Mesenteric fat pad (tissue), 1 donor: ENCODE measurements at places on chromosomes 13 and 19. TPM values are rescaled to one million over a fixed set of nuclear protein-coding genes. Genes with fewer than 3 reads are reported as not detected.

DNA sequence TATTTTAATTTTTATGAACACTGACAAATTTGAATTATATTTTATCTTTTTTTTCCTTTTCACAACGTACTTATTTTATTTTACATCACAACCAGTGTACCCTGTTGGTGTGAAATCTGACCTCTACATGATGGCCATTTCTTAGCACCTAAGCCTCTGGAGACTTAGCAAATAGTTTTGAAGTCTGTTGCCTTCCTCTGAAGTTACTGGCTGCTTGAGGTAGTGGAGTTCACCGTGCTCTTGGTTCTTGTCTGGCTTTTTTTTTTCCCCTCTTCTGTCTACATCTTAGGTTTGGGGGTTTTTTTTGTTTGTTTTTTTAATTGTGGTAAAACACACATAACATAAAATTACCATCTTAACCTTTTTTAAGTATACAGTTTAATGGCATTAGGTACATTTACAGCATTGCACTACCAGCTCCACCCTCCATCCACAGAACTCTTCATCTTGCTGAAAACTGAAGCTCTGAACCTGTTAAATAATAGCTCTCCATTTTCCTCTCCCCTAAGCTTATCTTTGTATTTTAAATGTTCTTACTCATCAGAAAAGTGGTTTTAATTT, 94.1 kb upstream of the MLNR start:
- DNase-seq, result no peak

The UPK1A gene
- total RNA-seq, result 0.45 TPM

GRCh38 chr13:59413126-59413525, 750.6 kb downstream of the DIAPH3 start:
- DNase-seq, result no peak

DNA sequence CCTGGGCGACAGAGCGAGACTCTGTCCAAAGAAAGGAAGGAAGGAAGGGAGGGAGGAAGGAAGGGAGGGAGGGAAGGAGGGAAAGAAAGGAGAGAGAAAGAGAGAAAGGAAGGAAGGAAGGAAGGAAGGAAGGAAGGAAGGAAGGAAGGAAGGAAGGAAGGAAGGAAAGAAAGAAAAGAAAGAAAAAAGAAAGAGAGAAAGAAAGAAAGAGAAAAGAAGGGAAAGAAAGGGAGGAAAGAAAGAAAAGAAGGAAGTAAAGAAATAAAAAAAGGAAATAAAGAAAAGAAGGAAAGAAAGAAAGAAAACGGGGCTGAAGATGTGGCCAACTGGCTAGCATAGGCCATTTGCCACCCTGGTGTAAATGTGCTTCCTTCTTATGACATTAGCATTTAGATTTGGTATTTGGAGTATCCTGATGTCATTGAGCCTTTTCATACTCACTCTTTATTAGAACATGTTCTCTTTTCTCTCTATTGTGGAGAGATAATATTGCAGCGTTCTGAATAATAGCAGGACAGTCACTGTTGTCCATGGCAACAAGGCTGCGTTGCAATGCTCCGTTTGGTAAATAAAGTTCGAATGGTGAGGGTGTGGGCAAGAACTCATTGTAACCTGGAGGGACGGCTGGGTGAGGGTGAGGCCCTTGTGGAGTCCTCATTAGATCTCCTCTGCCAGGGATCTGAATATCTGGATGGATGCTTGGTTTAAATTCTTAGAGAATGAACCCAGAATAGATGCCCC, 173.9 kb upstream of the UBL3 start:
- DNase-seq, result no peak

The EDDM13 gene
- total RNA-seq, result not detected

DNA sequence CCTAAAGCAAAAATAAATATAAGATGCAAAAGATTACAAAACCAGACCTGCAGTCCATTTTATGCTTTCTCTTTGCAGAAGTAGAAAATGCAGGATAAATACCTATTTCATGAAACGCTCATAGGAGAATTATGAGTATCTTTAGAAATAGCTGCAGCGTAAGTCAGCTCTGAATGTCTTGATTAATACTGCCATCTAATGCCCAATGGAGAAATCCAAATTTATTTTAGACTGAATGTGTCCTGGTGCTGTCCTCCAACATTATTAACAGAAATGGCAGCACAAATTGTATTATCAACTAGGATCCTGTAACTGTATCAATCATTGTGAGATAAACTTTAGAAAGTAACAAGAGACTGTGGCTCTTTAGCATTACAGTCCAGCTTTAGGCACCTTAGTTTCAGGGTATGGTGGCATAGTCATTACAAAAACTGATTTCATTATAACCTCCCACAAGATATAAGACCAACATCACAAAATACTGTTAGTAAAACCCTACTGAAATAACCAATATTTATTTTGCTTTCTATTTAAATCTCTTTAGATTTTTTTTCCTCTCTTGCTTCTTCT, 162.1 kb upstream of the MIR17HG start:
- no peak for DNase-seq

GRCh38 chr13:100314132-100314910, 225.4 kb downstream of the PCCA start:
- no peak for DNase-seq

DNA sequence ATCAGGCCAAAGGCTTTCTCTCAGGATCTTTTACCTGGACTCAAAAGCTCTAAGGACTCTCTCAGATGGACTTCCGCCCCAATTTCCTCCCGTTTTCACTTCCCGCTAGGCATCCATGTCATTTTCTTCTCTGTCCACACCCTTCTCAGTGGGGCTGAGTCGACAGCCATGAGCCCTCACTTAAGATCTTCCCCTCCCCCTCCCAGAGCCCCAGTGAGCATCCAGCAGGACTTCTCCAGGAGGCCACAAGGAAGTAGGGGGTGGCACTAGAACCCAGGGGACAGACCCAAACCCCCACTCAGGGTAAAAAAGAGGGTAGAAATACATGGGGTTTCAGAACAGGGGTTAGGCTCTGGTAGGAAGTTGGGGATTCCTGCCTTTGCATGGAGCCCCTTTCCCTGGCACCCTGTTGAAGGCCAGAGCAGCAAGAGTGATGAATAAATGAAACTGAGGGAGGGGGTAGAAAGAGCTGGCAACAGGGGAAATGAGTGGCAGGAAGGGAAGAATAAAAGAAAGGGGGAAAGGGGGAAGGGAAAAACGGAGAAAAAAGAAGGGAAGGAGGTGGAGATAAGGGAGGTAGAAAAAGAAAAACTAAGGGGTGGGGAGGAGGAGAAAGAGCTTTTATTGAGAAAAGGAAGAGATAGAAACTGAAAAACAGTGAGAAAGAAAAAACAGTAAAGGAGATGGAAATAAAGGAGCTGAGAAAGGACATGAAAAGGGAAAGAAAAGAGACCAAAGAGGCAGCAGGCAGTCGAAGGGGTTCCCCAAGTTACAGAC, 42.3 kb downstream of the DEDD2 start:
- no peak for DNase-seq

The KLC3 gene
- total RNA-seq, result not detected
